Activated naive CD8-positive, alpha-beta T cell treated with anti-CD3 and anti-CD28 coated beads, Interleukin-2, amount 50 U/mL, for 16 hours (primary cell): ENCODE measurements at places on chromosomes 4 and X.

DNA sequence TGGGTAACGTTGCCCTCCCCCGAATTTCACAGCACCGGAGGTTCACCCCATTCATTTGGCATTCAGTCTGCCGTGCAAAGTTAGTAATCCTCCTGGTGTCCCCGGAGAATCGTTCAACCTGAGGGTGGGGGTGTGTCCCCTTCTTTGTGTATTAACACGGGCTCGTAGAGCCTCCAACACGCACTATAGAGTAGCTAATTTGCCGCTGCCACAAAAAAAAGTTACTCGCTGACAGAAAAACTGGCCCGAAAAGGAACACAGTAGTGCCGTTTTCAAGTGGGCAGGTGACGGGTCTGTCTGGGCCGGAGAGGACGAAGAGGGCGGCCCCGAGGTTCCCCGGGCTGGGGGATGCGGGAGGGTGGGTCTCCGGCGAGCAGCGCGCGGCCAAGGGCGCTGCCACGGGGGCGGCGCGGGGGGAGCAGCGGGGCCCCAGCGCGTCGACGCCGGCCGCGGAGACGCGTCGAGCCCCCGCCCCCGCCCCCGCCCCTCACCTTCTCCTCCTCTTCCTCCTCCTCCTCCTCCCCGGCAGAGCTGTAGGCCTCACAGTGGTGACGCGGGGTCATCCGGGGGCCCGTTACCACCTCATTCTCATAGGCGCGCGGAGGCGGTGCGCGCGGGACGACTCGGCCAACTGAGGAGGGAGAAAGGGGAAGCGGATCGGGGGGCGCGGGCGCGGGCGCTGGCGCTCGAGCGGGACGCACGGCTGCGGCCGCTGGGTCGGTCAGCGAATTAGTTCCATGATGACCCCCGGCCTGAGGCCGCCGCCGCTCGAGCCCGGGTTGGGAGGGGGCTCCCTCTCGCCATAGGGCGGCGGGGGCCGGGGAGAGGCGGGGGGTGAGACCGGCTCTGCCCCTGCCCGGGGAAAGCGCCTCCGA is 571 bp downstream of the CCNI start:
- DNase-seq: peak; percentile 41

DNA sequence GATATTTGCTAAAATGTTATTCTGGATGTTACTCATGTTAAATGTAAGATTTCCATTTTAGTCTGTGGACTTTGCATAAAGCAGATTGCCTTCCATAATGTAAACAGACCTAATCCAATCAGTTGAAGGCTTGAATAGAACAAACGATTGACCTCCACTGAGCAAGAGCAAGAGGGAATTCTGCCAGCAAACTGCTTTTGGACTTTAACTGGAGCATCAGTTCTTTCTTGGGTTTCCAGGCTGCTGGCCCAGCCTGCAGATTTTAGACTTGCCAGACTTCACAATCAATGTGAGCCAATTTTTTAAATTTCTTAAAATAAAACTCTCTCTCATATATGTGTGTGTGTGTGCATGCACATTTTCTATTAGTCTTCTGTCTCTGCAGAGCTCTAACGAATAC is 1248.8 kb downstream of the ADGRL3 start:
- DNase-seq: no peak

DNA sequence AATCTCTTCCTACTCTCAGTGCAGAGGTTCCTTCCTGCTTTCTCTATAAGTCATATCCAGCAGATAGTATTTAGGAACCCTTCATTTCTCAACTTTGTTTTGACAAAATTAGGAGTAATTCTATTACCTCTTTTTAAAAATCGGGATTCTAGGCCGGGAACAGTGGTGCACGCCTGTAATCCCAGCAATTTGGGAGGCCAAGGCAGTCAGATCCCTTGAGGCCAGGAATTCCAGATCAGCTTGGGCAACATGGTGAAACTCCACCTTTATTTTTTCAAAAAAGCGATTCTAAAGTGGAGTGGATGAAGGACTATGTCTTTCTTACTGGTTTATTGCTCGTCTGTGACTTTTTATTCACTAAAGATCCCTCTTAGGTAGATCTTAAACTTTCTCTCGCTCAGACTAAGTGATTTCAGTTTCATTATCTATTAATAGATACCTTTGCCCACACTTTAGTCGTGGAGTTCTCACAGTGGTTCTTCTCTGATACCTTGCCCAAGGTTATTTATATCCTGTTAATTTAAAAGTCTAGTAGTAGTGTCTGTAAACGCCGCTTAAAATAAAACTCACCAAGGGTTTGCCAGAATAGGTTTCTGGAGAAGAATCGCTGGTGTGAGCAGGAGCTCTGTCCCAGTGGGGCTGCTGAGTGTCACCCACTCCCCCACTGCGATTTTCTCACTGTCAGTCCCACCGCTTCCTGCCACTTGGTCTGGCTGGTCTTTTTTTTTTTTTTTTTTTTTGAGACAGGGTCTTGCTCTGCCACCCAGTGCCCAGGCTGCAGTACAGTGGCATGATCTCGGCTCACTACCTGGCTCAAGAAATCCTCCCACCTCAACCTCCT is 27.0 kb upstream of the TMEM131L start:
- no peak for DNase-seq

- no peak for DNase-seq
These were observed 448 bp downstream of the TLL1 start for GRCh38 chr4:165873298-165874071.

DNA sequence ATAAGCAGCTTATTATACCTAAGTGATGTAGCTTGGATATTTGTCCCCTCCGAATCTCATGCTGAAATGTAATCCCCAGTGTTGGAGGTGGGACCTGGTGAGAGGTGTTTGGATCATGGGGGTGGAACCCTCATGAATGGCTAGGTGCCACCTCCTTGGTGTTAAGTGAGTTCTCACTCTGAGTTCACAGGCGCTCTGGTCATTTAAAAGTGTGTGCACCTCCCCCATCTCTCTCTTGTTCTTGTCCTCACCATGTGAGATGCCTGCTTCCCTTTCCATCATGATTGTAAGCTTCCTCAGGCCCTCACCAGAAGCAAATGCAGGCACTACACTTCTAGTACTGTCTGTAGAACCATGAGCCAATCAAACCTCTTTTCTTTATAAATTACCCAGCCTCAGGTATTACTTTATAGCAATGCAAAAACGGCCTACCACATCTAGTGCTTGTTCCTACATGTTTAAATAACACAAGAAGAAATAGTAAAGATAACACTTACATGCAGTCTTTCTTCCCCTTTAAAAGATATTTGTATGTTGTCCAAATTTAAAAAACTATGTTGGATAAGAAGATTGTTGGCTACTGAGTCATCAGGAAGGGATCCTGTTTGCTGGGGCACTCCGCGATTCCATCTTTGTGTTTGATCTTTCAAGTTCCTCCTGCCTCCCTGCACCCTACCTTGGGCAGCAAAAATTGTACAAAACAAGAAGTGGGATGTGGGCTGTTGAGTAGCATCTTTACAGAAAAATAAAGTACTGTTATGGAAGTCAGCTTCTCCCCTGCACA is 29.7 kb downstream of the PPP1R2C start:
- no peak for DNase-seq

GRCh38 chr4:167431371-167431770 is 197.1 kb upstream of the SPOCK3 start:
- no peak for DNase-seq

- DNase-seq: no peak
These were observed 1685.9 kb upstream of the TENM3 start for GRCh38 chr4:180557348-180557747.

GRCh38 chr4:18571301-18571761 is 549.8 kb upstream of the LCORL start:
- no peak for DNase-seq

- no peak for DNase-seq
These were observed 37.1 kb upstream of the SETD7 start for GRCh38 chr4:139593091-139593564.

DNA sequence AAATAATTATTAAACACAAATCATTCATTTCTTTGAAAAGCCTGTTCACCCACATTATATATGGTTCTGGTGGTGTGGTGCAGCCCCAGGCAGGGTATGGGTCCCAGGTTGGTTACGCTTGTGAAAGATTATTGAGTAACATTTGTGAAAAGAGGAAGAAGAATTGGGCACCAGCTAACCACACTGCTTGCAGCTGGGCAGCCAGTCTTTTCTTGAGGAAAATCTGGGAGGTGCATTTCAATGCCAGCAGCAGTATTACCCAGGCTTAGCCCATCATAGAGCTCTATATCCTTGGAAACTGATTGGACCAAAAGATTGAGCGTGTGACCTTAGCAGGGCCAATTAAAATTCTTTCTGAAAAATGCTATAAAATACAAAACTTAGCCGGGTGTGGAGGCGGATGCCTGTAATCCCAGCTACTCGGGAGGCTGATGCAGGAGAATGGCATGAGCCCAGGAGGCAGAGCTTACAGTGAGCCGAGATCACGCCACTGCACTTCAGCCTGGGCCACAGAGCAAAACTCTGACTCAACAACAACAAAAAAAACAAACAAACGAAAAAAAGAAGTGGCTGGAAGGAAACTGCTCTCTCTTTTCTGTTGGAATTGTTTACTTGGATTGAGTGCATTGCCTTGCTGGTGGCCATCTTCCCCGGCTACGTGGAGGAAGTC is 9.7 kb upstream of the PLAC8 start:
- DNase-seq: no peak

GRCh38 chrX:11117745-11118144 is 6.6 kb downstream of the HCCS start:
- no peak for DNase-seq

- DNase-seq: no peak
These were observed 68.6 kb downstream of the NAT8L start for GRCh38 chr4:2127609-2128332.

GRCh38 chr4:168879188-168879587 is 130.9 kb downstream of the CBR4 start:
- DNase-seq: no peak

DNA sequence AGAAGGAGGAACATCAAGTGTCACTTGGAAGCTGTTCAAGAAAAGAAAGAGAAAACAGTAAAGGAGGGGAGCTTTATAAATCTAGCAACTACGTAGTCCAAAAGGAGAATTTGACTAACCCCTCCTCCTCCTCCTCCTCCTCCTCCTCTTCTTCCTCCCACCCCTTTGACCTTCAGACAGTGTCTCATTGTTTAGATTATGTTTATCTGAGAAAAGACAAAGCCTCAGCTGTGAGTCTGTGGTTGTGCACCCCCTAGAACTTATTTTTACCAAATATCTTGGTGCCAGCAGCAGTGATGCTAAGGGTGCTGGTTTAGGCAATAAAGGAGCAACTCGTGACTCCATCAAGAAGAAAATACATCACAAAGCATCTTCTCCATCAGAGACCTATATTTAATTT is 68.9 kb upstream of the BMP2K start:
- no peak for DNase-seq

DNA sequence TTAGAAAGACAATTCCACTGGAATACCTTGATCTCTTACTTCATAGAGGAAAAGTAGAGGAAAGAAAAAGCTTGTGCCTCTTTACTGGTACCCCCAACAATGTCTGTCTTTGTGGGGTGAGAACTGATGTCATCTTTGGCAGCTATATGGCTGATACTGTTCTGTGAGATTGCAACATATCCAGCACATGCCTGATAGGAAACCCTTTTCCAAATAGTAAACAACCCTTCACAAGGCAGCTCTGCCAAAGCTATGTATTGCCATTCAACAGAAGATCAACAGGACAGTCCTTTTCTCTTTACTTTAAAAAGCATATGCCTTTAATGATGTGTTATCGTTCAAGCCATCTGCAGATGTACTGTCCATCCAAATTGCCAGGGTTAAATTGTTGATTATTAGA is 105.9 kb downstream of the IL1RAPL1 start:
- DNase-seq: no peak

DNA sequence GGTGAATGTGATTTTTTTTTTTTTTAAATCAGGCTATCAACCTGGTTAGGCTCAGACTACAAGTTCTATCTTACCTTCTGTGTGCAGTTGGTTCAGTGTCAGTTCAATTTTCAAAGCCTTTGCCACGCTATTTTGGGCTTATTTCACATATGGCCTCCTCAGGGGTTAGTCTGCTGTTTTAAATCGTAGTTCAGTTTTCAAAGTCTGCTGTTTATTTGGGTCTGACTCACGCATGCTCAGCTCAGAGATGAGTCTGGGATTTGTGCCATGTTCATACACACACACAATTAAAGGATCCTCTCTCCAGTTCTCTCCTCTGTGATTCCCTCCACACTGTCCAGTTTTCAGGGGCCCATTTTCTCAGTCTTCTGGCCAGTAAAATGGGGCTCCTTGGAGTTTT is 32.3 kb upstream of the ZFX start:
- no peak for DNase-seq

DNA sequence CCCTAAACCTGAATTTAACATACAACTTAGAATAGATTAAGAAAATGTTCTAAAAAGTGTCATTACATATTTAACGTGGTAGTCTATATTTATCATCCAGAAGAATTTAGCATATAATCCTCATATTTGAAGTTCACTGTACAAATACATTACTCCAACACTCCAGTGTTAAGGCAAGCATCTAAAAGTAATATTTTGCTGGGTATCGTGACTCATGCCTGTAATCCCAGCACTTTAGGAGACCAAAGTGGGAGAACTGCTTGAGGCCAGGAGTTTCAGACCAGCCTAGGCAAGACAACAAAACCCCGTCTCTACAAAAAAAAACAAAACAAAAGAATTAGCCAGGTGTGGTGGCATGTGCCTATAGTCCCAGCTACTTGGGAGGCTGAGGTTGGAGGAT is 24.8 kb downstream of the LRBA start:
- DNase-seq: no peak

DNA sequence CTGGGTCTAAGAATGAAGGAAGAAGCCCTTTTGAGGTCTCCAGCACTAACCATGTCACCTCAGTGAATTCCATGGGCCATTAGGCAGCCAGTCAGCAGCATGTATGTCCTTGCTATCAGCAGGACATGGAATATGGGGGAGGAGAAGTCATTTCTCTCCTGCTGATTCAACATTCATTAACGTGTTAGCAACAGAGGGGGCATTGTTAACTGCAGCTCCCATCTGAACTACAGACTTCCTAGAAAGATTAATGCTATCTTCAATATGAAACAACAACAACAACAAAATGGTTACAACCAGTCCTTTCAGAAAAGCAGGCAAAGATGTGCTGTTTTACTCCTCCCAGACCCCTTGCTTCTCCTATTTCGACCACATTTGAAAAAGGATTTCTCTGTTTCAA is 120.4 kb upstream of the SLC34A2 start:
- DNase-seq: no peak

- DNase-seq: no peak
These were observed 505.0 kb downstream of the TECRL start for GRCh38 chr4:63904201-63904600.

GRCh38 chrX:122047261-122047660 is 999.9 kb downstream of the GLUD2 start:
- DNase-seq: no peak

- no peak for DNase-seq
These were observed 53.1 kb upstream of the GIMD1 start for GRCh38 chr4:106421441-106422296.

DNA sequence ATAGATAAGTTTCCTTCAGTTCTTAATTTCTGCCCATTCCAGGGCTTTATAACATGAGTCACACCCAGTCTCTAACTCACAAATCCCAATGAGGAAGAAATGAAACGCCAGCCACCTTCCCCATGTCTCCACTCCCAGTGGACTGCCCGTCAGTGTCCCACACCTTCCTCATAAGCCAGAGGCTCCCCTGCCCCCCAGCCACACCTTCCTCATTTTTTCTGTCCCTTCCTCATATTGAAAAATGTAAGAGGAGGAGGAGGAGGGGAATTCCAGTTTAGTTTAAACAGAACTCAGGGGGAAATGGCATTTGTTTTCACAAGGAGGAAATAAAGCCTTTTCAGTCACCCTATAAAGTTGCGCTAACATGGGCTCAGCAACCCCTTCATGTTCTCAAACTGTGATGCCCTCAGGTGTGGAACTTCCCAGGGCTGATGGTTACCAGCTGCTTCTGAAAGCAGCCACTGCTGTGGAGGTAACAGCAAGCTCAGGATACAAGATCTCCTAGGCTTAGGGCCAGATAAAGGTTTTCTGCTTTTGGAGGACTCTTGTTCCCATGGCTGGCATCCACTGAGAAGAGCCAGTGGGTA is 97.8 kb downstream of the PARM1 start:
- no peak for DNase-seq
